ENCODE measurements at places on chromosomes 5 and 9.

DNA sequence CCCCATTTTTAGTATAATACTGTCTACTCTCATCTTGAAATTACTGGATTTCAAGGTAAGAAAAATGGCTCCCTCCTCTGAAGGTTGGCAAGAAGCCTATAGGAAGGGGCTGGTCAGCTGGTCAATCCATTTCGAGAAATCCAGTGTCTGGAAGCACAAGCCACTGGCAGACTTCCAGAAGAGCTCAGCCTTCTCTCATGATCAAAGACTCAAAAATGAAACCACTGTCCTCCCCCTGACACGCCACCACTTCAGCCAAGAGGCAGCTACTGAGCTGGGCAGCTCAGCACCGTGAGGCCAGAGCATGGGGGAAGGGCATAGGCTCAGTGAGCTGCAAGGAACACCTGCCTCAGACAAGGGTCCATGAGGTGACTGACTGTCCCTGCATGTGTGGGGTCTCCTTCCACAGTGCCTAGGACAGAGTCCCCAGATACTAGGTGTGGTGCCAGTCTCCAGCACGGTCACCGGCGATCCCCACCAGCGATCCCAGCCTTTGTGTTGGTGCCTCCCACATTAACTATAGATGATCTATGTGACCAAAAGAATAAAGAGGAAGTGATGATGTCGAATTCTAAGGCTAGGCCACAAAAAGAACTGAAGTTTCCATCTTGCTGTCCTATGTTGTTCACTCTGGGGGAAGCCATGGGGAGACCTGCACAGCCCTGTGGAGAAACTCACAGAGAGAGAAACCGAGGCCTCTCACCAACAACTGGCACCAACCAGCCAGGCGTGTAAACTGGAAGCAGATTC is 100.1 kb upstream of the LRRTM2 start:
- peak; percentile 47 for DNase-seq

GRCh38 chr5:157446412-157446935 is 13.5 kb upstream of the NIPAL4 start:
- no peak for DNase-seq

GRCh38 chr5:150138551-150139265 is 16.9 kb downstream of the PDGFRB start:
- DNase-seq = no peak

DNA sequence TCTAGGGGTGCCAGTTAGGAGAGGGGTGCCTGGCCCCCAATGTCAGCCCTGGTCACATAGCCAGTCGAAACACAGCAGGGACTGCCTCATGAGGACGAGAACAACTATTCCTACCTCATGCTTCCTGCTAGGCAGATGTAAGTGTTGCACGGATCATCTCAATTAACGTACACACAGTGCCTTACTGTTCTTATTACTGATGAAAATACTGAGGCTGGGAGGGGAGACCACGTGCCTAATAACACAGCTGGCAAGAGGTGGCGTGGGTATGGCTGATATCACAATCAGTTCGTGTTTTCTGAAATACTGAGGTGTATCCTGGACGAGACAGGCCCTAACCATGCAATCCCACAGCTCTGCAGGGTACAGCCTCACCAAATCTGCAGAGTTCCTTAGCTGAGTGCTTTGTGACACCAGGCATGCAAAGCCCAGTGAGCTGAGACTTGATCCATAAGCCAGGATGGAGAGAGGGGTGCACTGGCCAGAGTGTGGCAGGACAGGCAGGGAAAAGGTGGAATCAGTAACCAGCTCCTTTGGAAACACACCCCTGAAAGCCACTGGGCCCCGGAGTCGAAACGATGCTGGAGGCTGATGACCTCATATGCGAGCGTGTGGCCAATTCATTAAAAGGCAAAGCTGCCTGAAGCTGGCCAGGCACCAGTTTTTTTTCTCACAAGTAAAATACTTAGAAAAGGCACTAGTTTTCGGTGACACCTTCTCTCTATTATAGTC is 63.9 kb downstream of the PRRT1B start:
- no peak for DNase-seq

- DNase-seq = peak; percentile 56
Observed at GRCh38 chr5:157689942-157690689, 18.8 kb downstream of the C5orf52 start.

DNA sequence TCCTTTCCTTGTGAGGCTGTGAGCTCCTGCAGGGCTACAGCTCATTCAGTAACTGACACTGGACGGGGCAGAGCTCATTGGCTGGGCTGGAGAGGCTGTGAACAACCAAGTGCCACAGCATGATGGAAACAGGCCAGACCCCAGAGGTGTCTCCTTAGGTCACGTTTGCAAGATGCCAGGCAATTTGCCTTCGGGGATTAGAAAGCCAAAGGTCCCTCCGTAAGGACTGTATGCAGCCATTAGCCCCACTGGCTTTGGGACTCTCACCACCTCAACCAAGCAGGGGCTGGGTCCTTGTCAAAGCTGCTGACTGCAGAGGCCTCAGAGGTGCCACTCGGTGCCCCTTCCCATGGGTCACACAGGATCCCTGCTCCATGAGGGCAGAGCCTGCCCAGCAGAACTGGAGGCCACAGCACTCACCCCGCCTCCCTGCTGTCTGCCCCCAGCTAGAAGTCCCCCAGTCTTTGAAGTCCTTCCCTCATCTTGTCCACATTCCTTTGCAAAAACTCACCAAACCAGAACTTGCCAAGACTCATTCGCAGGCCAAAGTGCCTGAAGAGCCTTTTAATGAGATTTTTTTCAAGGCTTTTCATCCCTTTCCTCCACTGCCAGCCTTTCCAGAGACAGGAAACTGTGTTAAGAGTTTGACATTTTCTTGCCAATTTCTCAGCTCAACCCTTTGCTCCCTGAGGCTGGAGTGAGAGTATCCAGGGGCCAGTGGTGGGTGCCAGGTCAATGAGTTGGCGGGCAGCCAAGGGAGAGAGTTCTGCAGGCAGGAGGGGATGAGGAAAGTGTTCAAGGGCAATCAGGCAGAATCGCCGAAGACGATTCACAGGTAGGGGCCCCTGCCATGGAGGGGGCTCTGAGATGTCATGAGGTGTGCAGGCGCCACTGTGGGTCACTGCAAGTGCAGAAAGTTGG is 39.7 kb upstream of the SLC25A51 start:
- no peak for DNase-seq

DNA sequence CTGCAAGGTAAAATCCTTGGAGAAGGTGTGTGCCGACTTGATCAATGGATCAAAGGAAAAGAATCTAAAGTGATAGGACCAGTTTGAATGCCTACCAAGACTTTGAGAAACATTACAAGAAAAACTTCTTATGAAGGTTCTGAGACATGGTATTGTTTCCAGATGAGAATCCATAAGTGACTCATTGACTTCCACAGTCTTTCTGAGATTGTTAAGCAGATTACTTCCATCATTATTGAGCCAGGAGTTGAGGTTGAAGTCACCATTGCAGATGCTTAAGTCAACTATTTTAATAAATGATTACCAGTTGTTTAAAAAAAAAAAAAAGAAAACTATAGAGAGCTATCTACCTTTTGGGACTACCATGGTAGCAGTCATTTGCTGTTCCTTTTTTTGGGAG is 7.0 kb downstream of the LNPEP start:
- no peak for DNase-seq

DNA sequence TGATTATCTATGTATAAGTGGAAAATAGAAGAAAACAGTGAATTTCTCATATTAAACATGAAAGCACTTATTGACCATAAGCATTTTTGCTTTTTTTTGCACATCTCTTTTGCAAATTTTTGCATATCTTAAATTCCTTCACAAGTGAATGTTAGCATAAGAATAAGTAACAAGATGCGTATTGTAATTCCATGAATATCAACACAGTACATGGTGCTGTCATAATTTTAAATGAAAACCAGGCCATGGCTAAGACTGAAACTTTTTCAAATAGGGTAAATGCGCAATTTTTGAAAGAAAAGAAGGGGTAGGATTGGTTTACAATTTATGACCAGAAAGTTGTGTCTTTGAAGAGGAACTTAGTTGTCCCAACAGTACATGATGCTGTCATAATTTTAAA is 17.0 kb downstream of the FAM13B start:
- no peak for DNase-seq

DNA sequence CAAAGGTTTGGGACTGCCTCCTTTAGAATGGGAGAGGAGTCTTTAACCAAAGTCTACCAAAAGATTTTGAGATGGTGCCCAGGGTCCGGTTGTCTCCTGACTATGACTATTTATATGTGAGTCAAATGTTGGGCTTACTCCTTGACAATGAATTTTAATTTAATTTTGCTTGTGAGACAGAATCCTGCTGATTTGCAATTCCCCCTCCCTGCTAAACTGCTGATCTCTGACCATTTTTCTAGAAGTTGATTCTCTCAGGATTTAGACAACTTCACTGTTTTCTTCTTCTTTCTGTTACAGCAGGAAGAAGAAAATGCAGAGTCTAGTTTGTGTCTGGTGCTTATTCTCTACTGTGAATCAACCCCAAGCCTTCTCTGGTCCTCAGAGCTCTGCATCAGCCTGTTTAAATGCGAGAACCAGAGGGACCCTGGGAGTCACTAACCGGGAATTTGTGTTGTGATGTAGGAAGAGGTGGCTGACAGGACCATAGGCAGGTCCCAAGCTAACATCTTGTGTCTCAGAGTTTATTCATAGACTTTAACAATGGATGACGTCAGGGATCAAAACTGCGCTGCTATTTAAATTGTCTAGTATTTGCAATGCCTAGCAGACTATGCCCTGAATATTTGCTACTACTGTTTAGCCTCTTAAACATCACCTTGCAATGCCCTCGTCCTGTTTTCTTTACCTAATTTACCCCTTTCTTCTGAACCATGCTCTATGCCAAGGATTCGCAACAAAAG is 124.0 kb upstream of the TAF11L2 start:
- DNase-seq = no peak

DNA sequence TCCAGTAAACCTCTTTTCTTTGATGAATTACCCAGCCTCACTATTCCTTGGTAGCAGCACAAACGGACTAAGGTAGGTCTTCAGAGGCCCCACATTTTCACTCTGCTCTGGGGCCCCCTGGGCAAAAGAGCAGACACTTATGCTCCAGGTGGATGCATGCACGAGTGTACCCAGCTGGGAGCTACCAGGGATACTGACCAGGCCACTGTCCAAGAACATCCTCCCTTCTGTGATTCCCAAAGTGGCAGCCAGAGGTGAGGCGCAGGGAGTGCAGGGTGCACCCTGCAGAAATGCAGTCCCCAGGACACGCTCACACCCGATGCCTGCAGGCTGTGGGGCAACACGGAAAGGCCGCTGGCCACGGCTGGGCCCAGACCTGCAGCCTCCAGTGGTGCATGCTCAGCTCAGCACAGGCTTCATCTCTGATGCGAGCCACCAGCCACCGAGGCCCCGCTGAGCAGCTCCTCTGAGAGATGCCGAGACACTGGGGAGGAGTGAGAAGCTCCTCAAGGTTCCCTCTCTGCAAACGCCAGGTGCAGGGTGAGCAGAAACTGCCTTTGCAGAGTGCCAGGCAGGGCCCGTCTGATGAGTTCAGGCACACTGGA is 48.1 kb upstream of the OLFM1 start:
- no peak for DNase-seq

DNA sequence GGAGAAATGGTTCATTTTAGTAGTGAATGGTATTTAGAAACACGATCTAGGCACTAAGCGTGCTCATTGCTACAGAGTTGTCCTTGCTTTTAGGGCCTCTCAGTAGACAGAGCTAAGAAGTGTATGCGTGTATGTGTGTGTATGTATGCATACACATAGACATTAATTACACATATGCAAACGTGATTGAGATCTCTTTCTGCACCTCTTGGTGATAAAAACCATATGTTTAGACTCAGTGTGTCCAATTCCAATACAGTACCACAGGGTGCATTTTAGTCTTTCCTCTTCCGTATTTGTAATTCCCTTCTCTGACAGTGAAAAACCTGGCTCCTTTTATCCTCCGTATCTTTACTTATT is 13.1 kb downstream of the TRIO start:
- no peak for DNase-seq

DNA sequence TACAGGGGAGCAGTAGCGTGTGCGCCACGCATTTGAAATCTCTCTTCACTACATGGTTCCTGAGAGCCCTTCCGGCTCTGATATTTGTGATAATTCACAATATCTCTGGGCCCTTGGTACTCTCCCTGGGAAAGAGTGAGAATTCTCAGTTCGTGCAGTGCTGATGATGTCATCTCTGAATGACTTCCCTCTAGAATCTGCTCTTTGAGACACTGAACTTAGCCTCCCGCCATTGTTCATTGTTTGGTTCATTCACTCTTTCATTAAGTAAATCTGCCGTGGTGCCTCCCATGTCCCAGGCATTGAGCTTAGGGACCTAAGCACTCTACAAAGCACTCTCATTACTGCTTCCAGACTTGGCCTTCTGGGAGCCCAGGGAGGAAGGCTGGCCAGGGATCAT is 94.0 kb downstream of the PPARGC1B start:
- DNase-seq = no peak

DNA sequence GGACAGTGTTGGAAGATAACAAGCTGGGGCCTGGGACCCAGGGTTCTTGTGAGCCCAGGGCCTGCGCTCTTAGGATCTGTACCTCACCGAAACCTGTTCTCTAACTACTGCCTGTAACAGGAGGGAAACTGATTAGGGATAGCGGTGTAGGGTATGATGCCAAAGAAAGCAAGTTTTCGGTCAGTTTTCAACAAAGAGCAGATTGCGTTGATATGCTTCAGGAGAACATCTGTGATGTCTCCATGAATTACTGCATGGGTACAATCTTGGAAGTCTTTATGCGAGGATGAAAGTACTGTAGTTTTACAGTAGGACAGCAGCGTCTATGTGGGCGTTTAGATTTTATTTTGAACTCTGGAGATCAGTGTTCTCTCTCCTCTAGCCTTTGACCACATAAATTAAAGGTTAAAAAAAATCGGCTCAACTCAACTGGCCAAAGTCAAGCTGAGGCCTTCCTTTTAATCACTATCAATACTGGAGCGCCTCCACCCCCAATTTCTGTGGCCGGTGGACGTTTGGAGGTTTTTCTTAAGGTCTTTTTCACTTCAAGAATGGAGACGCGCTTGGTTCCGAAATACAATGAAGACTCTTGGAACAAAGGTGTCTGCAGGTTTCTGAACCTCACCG is 3.0 kb downstream of the NFIL3 start:
- no peak for DNase-seq

GRCh38 chr9:125240649-125240999 is 519 bp downstream of the HSPA5 start:
- DNase-seq = peak; percentile 42
